Natural killer cell treated with Interleukin-12 subunit alpha and Interleukin-12 subunit beta and Interleukin-15 and Interleukin-18, amount 100 ng/mL, for 72 hours (primary cell): ENCODE measurements at places on chromosomes 1 and 21. TPM values are rescaled to one million over a fixed set of nuclear protein-coding genes. Genes with fewer than 3 reads are reported as not detected.

Gene MTFR1L
- 29.8 TPM for total RNA-seq

- no peak for DNase-seq
Measured at GRCh38 chr1:28326515-28326914, 2.3 kb upstream of the MED18 start.

- no peak for DNase-seq
Measured at GRCh38 chr1:228400237-228400651, 6.4 kb downstream of the TRIM11 start.

DNA sequence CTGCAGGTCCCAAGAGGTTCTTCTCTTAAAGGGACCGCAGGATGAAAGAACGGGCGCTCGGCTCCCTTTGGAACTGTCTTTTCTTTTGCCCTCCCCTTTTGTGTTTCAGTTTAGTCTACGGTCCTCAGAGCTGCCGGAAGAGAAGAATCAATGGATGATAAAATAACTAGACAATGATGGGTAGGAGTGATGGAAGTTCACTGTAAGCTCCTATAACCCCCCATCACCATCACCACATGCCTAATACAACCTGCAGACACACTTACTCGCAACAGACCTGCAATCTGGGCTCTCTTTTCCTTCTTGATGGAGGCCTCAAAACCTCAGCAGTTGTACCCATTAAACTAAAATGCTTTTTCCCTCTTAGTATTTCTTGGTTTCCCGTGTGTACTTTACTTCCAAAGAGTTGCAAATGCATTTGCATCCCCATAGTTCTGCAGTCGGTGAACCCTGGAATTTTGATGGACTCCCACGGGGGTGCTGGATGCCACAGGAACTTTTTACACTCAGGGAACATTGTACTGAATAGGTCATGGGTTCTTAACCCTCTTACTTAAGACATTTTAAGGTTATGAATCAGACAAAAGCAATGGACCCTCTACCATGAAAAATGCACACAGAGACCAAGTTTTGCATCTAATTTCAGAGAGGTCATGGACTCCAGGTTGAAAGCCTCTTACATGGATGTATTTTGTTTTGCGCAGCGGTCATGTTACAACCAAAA, 633 bp upstream of the RFX5 start:
- DNase-seq: no peak

Gene PTGER3
- 62.9 TPM for total RNA-seq
